ENCODE measurements at places on chromosomes 7 and 10.

DNA sequence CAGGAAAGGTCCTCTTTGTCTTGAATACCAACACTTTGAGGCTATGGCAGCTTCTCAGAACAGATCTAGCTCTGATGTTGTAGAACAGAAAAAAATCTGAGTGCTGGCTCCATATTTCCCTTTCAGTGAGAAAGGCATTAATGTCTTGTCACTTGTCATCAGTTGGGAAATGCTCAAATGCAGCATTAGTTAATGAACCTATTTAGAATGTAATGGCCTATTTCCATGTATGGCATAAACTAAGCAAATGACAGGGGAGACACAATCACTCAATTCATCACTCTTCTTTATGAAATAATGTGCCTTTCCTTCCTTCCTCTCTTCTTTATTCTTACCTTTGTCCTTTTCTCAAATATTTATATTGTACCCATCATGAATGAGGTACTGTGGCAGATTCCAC lies 5.0 kb upstream of the STAMBPL1 start:
- DNase-seq: no peak

GRCh38 chr10:6516929-6517284 lies 63.2 kb downstream of the PRKCQ start:
- DNase-seq: no peak

DNA sequence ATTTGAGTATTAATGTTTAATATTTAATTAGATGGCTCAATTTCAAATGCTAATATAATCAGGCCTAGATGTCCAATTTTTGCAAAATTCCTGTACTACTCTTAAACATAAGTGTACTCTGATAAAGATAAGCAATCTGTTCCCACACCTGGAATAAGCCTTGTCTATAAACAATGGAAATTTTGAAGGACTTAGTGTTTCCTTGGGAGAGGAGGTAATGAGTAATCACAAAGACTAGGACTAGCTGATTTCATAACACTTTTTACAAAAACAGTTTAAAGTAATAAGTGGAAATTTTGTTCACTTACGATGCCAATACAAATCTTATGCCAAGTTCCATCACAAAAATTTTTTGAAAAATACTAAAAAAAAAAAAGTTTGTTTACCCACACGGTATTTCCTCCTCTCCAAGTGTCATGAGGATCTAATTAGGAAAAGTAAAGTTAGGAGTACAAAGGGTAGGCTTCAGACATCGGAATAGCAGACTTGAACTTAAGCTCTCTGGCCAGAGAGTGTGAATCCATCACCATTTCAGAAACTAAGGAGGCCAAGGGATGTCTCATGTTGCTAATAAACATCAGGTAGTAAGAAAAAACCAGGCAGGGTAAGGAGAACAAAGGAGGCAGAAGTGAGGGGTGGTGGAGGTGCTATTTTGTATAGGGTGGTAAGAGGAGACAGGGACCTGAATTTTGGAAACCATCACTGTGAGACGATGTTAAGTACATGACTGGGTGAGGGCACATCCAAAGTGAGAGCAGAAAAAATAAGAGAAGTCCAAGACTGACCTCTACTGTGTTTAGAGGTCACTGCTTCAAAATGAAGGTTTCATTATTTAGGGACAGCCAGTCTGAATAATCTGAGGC lies 61.3 kb downstream of the RAPGEF5 start:
- no peak for DNase-seq

- no peak for DNase-seq
Measured at GRCh38 chr7:97024209-97025129, at the start of gene DLX5. TSS of gene DLX5 (minus strand) at chr7:97024831. CDS start at chr7:97024623, 208 bp downstream.

GRCh38 chr10:95242581-95243317 lies 48.1 kb downstream of the PDLIM1 start:
- no peak for DNase-seq

GRCh38 chr10:63707254-63707910 lies 186.2 kb downstream of the REEP3 start:
- peak; percentile 99 for DNase-seq

- DNase-seq: no peak
Measured at GRCh38 chr7:2689951-2690705, 2.1 kb downstream of the AMZ1 start.

- no peak for DNase-seq
Measured at GRCh38 chr10:117892681-117893220, 154.0 kb downstream of the RAB11FIP2 start.

DNA sequence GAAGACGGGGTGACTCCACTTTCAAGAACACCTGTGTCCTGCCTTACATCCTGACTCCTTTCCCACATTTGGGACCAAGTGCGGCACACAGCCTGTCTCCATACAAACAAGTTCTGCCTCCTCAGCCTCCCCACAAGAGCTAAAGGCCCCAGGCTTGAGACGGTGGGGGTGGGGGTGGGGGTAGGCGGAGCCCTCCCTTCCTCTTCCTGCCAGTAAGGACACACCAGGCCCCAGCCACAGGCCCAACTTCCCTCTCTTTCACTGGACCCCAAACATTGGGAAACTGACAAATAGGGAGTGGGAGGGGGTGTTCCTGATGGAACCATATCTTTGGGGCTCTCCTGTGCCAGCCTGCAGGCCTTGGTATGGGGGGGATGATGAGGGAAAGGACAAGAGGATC lies 4.6 kb downstream of the CDK5 start:
- no peak for DNase-seq

DNA sequence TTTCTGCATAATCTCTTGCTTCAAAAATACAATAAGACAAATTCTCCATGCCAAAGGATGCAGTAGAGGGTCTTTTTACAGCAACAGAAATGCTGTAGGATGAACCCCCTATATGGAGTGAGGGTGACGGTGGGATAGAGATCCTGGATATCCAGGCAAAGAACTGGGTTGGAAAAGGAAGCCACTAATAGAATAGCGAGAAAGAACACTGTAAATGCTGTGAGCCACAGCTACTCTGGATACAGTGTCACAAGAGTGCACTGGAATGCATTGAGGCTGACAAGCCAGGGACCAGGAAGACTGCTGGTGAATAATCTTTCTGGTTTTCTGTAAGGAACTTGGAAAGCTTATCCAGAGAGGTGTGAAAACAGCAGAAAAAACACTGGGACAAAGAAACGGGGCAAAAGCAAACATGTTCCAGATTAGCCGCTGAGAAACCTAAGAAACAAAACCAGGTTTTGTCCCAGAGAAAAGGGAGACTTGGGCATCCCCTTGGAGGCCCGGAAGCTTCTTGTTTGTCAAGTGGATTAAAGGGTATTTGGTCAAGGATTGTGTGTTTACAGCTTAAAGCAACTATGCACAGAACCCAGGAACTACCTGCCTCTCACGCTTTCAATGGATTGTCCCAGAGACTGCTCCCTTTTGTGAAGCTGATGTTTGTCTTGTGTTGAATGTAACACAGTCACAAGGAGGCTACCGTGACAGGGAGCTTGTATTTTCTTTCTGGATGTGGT lies 6.2 kb upstream of the MSMB start:
- no peak for DNase-seq

GRCh38 chr7:68805159-68805558 lies 793.1 kb upstream of the AUTS2 start:
- DNase-seq: no peak

GRCh38 chr7:31705377-31705776 lies 18.4 kb downstream of the PPP1R17 start:
- DNase-seq: no peak

- DNase-seq: no peak
Measured at GRCh38 chr10:34702093-34702937, 112.8 kb downstream of the PARD3 start.

- DNase-seq: no peak
Measured at GRCh38 chr7:24685708-24686107, 71.6 kb downstream of the GSDME start.

GRCh38 chr7:67773081-67773480 lies 776.4 kb downstream of the TYW1 start:
- no peak for DNase-seq

DNA sequence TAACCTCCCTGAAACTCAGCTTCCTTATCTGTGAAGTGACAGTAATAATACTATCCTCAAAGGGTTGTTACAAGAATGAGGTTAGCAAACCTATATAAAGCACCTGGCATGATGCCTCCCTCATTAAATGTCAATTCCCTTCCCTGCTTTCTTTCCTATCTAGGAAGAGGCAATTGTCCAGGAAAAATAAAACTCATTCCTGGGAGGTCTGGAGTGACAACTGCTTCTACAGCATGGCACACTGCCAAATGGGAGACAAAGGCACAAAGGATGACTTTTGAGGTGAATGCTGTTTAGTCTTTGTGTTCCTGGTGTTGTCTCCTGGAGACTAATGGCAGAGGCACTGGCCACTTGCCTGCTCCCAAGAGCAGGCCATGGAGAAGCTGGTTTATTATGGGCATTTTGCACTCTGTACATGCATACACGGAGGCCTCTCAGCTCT lies 32.2 kb upstream of the PDE1C start:
- no peak for DNase-seq
